Activated CD8-positive, alpha-beta memory T cell treated with anti-CD3 and anti-CD28 coated beads for 4 hours (primary cell): ENCODE measurements at places on chromosomes 11 and 22.

- no peak for DNase-seq
Observed at GRCh38 chr11:34823639-34824038, 92.5 kb downstream of the APIP start.

DNA sequence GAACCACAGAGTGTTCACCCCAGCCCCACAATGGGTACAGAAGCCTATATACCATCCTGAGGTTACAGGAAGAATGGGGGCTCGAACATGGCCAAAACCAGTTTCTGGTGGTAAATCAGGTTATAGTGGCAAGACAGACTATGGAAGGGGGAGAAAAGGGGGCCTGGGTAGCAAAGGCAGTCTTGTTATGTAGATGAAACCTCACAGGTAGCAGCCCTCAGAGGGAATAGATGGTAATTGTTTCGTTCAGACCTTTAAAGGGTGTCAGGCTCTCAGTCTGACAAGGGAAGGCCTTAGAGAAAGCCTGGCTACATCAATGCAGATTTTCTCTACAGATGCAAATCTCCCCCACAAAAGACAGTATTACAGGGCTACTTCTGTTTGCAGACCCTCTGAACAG is 3.4 kb downstream of the CAPN1 start:
- DNase-seq: no peak

GRCh38 chr11:27416568-27417176 is 53.7 kb upstream of the CCDC34 start:
- DNase-seq: no peak

GRCh38 chr11:3609416-3610265 is 32.2 kb downstream of the ART5 start:
- DNase-seq: no peak

DNA sequence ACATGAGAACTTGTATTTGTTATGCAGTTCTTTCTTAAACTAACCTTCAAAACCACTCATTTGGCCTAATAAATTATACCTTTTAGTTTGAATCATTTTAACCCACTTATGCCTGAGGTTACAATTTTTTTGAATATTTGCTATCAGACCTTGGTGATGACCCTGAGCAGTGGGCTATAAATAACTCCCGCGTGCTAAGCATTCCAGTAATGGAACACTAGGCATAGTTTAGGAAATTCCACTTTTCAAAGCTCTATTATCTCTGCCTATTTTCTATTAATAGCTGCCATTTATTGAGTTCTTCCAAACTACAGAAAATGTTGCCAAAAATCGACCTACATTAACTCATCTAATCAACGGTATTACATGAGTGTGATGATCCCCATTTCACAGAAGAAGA is 993.4 kb upstream of the FAT3 start:
- no peak for DNase-seq

DNA sequence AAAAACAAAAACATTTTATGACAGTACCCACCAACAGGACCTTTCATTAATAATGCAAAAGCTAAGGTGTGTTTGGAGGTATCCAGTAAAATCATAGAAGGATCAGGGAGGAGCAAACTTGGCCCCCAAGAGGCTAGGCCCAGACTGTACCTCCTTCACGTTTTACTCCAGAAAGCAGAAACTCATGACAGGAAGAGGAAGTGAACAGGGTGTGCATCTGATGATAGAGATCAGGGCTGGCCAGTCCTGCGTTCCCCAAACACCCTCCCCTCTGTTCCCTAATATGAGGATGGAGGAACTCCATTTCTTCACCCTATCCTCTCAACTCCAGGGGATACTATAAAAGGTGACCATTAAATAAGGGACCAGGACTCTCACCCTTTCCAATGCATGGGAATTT is 10.2 kb upstream of the MS4A12 start:
- DNase-seq: no peak

DNA sequence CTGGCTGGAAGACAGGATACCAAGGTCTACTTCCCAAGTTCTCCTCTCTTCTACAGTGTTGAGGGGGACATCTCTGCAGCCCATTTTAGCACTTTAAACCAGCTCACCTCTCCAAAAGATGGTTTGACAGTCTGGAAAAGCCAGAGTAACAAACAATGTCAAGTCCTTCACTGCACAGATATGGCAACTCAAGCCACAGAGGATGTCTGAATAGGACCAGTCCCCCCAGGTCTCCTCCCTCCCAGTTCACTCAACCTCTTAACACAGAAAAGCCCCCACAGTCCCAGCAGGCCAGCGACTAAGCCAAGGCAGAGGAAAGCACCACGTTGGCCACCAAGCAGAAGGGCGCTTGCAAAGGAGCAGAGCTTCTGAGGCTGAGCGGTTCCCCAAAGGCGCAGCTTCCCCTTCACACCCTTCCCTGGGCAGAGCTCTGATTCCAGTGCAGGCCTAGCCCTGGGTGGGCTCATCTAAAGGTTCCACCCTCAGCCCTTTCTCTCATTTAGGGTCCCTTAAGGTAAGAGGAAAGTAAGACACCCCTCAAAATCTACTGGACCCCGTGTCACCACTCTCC is 62.7 kb downstream of the PAK1 start:
- DNase-seq: no peak

DNA sequence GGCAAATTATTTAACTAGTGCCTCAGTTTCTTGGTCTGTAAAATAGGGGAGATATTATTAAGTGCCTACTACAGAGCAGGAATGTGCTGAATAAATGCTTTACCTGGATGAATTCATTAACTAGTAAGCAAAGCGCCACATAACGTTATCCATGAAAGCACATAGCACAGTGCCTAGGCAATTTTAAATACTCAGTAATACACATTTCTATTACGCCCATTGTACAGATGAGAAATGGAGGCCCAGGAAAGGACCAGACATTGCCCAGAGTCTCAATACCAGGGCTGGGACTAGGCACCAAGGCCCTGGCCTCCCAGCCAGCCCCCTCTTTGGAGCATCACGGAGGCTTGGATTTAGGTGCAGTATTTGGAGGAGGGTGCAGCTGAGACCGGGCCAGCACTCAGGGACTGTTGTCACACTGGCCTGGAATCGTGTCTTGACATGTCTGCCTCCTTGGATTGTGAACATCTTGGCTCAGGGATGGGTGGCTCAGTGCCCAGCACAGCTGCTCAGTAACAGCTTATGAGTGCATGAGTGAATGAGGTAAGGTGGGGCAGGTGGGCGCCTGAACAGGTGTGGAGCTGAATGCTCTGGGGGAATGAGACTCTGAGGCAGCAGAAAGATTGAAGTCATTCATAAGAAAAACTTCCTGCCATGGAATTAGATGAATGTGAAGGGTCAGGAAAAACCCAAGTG is 42.1 kb upstream of the TPBGL start:
- no peak for DNase-seq

- no peak for DNase-seq
Observed at GRCh38 chr11:105553025-105553424, 56.8 kb upstream of the GRIA4 start.

- DNase-seq: no peak
Observed at GRCh38 chr22:36839356-36840073, 21.3 kb upstream of the NCF4 start.

- no peak for DNase-seq
Observed at GRCh38 chr11:3215346-3216026, 3.1 kb downstream of the MRGPRG start.

DNA sequence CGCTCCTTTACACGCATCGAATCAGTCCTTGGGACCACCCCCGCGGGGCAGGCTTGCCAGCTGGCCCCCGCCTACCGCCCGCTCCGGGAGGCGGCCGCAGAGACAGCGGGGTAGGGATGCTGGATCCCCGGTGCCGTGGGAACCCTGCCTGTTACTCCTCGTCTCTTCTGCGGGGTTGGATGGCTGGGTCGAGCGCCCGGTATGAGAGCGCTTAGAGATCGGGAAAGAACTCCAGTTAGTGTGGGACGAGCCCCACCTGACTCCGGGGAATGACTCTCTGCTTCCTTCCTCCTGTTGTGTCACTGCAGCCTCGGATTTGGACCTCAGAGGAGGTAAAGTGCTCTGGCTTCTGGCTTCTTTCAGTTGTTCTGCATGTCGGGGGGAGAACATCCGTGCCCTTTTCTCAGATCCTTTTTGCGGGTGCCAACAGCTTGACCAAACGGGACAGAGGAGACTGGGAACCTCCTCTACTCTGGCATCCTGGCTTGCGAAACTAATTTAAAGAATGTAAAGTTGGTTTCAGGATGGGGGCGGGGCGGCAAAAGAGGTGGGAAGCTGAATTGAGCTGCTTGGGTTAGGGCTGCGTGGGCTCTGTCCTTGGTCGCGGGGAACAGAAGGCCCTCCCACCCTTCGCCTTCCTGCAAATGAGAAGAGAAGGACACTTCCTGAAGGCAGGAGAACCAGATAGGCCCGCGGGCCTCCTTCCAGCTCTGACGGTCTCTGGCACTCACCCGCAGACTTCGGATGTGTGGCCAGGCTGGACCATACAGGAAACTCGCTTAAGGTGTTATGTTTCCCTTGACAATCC is 938 bp downstream of the LAYN start:
- DNase-seq: no peak

- no peak for DNase-seq
Observed at GRCh38 chr11:118902336-118903203, 18.9 kb downstream of the CXCR5 start.

DNA sequence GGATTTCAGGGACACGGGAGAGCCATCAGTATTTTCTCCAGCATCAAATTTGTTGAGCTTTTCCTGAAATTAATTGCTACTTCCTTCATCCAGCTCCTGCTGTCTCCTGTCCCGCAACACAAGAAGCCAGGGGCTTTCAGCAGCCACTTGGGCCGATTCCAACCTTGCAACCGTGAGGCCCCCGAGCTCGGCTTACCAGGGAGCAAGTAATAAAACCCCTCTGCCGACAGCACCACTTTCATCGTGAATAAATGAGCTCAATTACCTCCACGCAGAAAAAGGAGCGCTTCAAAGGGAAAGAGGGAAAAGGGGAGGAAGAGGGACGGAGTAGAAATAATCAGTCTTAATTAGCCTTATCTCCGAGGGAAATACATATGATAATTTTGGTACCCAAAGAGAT is 76.6 kb downstream of the CELSR1 start:
- DNase-seq: no peak

- DNase-seq: no peak
Observed at GRCh38 chr22:38257181-38257580, 15.6 kb downstream of the TMEM184B start.

DNA sequence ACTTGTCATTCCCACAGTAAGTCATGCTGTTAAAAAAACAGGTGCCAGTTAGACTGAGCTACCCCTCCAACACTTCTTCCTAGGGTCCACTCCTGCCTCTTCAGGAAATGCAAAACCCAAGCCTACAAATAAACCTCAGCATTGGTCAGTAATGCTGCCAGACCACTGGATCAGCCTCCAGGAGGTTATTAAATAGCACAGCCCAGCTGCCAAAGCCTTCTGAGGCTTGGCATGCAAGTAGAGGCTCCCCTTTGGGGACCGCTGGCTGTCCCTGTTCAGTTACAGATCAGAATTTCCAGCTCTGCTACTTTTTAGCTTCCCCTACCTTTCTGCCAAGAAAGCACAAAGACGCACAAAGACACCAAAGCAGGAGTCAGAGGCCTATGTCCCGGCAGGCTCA is 33.3 kb downstream of the ABTB2 start:
- no peak for DNase-seq

DNA sequence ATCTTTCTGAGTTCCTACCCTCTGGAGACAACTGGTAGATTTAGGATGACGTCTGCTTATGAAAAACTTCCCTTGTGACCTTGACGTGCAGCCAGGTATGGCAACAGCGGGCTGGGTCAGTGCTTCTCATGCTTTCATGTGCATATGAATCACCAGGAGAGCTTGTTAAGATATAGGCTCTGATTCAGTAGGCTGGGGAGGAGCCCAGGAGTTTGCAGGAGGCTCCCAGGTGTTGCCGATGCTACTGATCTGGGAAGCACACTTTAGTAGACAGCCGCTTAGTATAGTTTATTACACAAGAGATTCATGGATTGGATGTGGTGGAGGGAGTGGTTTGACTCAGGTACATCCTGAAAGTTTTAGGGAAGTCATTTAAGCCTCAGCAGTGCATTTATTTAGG is 23.8 kb downstream of the DIXDC1 start:
- no peak for DNase-seq

DNA sequence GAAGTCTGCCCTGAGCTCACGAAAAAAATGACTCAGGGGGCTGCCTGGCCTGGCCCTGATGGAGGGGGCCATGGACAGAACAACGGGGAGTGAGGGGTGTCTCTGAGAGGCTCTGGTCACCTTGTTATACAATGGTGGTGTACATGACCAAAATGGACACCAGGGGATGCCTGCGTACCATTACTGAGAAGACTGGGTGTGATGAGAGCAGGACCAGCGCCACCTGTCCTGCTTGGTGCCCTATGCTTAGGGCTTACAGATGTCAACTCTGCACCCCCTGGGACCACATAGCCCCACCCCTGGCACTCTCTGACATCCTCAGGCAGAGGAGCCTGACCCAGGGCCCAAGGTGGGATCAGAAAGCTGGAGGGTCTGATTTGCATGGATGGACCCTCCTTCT is 104.8 kb downstream of the ZNF280B start:
- no peak for DNase-seq

DNA sequence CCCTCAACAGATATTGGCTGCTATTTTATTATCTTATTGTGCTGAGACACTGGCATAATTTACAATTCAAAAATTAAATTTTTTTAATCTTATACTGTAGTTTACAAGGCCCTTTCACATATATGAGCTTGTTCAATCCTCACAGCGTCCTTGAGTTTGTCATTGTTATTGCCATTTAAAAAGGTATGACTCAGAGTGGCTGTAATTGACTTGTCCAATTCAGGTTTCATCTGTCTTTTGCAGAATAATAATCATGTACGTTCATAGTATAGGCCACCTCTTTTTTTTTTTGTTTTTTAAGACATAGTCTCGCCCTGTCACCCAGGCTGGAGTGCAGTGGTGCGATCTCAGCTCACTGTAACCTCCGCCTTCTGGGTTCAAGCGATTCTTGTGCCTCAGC is 11.5 kb downstream of the PTPRJ start:
- no peak for DNase-seq

DNA sequence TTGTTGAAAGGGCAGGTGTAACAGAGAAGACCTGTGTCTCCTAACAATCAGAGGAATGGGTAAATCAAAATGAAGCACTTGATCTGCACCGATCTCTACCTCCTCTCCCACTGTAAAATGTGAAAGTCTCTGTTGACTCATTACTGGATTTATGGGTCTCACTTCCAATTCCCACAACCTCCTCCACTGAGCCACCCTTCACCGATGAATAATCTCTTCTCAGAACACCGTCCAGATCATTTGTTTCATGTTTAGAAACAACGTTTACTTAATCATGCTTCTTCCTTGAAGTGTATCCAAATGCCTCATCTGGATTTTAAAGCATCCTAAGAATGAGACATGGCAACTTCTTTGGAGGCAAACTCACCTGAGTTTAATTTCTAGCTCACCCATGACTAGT is 643.6 kb downstream of the ETS1 start:
- DNase-seq: no peak

GRCh38 chr22:46287873-46288751 is 8.6 kb upstream of the GTSE1 start:
- no peak for DNase-seq

DNA sequence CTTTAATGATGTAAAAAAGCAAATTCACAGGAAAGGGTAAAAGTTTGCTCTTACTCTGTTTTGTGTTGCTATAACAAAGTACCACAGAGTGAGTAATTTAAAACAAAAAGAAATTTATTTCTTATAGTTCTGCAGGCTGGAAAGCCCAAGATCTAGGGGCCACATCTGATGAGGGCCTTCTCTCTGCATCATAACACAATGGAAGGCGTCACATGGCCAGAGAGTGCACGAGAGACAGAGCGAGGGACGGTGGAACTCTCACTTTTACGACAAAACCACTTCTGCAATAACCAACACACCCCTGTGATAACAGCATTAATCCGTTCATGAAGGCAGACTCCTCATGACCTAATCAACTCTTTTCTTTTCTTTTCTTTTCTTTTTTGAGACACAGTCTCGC is 31.1 kb downstream of the CD6 start:
- no peak for DNase-seq
